ENCODE measurements at places on chromosomes 4 and X.

DNA sequence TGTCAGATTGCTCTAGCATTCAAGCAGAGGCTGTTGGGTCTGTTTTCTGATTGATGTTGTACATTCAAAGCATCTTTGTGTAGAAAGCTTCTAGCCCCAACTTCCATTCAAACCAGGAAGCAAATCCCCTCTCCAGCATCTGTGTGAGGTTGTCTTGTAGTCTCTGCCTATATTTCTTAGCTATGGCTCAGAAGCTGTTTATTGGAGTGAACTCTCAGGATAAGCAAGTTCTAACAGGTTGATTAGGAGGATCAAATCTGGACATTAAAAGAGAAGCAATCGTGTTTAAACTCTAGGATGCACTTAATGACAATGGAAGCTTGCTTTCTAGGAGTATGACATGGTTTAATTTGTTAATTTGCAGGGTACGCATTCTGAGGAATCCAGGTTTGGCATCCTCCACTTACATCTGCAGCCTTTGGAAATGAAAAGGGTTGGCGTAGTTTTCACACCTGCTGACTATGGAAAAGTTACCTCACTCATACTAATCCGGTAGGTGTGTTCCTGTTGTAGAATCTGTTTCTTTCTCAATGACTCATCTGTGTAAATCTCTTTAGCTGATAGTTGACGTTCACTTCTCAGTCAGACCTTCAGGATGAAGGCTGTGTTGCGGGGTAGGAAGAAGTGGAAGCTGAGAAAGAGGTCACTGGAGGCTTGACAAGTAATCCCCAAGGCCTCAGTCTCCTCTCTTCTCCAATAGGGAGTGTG lies 88.0 kb upstream of the TLR2 start:
- no peak for DNase-seq

GRCh38 chr4:92303621-92304027 lies at the start of gene GRID2:
TSS of gene GRID2 (plus strand) at chr4:92303966.
- DNase-seq, result no peak

DNA sequence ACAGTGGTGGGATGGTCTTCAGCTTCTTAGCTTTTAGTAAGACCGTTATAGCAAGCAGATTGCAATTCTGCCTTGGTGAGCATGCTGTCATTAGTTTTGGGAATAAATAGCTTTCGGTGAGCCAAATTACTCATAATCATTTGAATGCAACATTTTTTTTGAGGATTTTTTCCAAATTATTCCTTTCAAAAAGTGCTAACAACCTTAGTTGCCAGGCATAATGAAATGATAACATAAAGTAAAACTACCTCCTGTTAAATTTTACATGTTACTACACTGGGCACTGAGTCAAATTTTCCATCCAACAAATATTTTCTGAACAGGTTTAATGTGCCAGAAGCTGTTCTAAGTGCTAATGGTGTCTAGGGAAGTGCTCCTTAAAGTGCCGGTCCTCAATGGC lies 15.8 kb upstream of the NPFFR2 start:
- no peak for DNase-seq

GRCh38 chr4:38917481-38918025 lies 49.9 kb downstream of the FAM114A1 start:
- no peak for DNase-seq

DNA sequence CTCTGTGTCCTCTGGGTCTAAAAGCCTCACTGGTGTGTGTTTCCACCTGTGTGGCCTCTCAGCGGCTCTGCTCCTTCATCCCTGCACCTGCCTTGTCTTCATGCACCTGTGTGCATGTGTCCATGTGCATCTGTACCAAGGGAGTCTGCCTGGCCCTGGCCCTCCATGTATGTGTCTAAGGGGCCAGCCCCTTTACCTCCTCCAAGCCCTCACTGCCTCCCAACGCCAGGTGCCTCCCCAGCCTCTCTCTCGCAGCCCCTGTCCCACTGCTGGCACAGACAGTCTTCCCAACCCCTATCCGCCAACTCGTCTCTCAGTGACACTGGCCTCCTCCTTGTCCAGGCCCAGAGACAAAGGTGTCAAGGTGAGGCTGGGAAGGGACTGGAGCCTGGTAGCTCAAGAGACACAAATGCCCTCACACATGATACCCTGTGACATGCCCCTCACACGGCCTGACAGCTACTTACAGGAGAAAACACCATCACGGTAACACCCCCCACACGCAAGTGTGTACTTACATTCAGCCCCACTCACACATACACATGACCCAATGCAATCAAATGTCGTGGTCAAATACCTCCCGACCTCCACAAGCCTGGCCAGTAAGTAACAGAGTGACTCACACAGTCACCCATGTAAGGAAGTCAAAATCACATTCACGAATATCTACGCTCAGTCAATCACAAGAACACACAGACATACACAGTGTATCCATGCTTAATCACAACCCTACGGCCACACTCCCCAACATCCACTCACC lies 11.4 kb downstream of the L1CAM start:
- DNase-seq, result no peak

- DNase-seq, result no peak
Observed at GRCh38 chr4:6568689-6569332, 6.2 kb upstream of the MAN2B2 start.

GRCh38 chrX:96403446-96403845 lies 281.2 kb upstream of the DIAPH2 start:
- DNase-seq, result no peak

GRCh38 chr4:41196633-41197332 lies 17.6 kb downstream of the APBB2 start:
- no peak for DNase-seq

GRCh38 chr4:5967783-5968182 lies 50.4 kb downstream of the C4orf50 start:
- no peak for DNase-seq

- no peak for DNase-seq
Observed at GRCh38 chrX:70124678-70125077, 8.6 kb upstream of the IGBP1 start.

DNA sequence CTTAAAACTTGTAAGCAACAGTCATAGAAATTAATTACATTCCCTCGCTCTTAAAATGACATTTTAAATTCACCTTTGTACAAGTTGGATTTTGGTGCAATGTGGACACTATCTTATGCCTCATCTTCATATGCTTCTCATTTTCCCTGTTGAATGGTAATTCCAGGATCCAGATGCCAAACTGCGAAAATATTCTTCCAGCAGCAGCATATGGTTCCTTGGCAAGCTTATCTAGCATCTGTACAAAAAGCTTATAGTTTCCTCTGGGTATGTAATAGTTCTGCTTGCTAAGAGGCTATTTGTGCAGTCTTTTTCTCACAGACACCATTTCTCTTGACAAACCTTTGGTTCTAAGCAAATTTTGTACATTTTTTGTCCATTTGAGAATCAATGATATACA lies 2079.7 kb upstream of the AGA start:
- no peak for DNase-seq

DNA sequence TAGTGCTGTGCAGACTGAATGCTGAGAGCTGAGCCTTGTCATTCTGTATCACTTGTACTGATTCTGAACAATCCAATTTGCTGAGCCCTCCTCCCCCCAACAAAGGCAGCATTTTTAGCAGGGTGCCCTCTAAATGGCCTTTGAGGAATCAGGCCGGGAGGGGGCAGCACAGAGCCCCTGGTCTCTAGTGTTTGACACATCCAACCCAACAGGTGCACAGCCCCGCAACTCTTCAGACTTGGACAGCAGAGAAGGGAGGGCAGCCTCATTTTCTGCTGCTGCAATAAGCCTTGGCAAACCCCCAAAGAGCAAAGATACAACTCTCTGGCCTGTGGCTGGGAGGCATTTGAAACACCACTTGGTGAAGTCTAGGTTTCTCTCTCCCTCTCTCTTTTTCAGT lies 3.4 kb downstream of the ATP1B4 start:
- DNase-seq, result peak; percentile 58

DNA sequence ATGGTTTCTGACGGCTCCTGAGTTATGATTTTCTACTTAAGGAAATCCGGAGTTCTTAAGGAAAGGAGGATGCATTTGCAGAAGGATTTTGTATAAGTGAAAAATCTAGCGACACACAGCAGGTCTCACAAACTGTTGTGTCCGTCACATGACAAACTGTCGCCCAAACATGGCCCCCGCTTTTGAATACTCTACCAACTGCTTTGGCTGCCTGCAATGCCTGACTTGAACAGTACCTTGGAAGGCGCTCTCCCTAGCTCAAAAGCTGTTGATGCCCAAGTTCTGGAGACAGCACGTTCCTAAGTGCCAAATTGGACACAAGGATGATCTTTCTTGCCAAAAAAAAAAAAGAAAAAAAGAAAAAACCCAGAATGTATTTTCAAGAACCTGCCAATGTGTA lies 103.2 kb downstream of the ENPP6 start:
- DNase-seq, result no peak

- DNase-seq, result no peak
Observed at GRCh38 chr4:153245775-153246174, 41.5 kb downstream of the TRIM2 start.

Measured in CD4-positive, alpha-beta T cell treated with Interleukin-6 for 4 hours (primary cell).